ENCODE measurements at places on chromosomes 2 and 18.
A peak's percentile ranks its signal among the peaks of the same experiment; 100 is the strongest.

DNA sequence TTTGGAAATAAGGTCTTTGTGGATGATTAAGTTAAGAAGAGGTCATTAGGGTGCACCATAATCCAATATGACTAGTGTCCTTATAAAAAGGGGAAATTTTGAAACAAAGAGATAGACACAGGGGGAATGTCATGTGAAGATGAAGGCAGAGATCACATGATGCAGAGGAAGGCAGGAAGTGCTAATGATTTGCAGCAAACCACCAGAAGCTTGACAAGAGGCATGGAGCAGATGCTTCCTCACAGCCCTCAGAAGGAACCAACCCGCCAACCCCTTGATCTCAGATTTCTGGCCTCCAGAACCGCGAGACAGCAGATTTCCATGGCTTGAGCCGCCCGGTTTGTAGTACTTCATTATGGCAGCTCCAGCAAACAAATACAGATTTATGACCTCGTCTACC is 17.4 kb upstream of the SMARCAL1 start:
- no peak for DNase-seq

DNA sequence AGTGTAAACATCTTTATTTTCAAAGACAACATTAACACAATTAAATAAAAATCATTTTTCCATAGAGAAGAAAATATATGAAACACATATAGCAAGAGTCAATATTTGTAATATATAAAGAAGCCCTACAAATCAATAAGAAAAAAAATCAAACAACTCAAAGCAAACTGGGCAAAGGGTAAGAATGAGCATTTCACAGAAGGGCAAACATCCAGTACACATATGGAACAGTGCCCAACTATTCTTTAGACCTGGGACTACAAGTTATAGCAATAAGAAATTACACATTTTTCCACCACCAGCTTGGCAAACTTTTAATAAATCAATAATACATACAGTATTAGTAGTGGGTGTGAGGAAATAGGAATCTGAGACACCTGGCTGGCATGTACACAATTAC is 324.1 kb downstream of the CYP26B1 start:
- DNase-seq: no peak

DNA sequence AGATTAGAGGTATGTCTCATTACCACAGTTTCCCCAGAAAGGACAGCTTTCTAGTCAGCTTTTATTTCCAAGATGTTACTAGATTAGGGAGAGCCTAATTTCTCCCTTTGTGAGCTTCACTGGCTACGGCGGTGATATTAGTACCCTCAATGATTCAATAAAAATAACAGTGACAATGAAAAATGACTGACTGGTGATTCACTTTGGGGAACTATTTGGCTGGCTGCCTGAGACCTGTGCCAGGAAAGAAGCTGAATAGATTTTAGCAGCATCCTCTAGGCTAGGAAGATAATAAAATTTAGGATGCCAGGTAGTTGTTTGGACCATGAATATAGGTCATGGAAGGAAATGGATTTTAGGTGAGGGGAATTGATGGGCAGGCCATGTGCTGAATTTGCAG is 178.7 kb downstream of the FMNL2 start:
- DNase-seq: no peak

DNA sequence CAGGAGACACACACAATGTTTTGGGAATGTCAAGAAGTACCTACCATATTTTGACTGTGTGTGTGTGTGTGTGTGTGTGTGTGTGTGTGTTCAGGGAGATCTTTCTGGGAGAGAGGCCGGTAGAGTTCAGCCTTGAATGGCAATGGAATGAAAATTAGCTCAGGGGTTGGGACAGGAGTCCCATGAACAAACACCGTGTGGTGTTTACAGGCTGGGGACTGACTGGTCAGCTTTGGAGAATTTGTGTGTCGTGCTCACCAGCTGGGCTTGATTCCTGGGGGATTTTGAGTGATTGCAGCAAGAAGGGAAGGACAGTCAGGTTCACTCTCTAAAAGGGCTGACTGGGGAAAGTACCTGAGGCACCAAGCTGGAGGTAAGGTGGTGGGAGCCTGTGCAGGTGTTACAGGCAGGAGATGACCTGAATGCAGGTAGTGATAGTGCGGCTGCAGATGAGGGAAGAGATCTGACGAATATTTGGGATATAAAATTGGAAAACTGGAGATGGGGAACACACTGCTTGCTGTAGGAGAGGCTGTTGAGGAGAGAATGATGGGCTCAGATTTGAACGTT is 2.5 kb upstream of the ADNP2 start:
- DNase-seq: no peak

DNA sequence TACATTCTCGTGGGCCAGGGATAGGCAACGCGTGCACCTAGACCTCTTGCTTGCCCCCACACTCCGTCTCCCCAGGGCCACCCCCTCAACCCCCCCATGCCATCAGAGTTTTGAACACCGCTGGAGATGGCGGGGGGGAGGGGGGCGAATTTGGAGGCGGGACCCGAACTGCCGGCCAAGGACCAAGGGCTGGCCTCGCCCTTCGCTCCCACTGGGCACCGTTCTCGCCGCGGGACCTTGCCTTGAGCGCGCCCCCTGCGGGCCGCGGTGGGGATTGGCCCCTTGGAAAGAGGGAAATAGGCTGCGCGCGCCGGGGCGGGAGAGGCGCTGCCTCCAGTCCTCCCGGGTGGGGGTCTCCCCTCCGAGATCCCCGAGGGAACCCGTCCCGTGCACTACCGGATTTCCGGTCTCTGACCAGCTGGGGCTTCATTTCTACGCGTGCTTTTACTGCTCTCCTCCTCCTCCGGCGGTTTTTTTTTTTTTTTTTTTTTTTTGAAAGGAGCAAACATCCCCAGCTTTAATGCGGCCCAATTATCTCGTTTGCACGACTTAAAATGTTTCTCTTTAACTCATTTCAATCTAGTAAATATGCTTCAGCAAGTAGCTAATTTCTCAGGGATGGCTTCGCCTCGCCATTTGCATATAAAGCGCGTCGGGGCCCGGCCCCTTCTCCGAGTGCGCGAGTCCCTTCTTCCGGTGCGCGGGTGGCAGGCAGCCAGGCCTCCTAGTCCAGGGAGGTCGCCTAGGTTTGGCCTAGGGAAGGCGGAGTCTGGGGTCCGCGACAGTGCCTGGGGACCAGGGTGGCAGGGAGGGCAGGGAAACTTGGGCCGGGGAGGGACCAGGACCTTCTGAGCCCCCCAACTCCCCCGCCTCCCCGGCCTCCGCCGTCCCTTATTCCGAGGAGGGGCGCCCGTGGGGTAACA is 10.0 kb upstream of the GBX2 start:
- DNase-seq: peak; percentile 56

- no peak for DNase-seq
Measured at GRCh38 chr2:239811111-239811781, 213.9 kb downstream of the NDUFA10 start.

DNA sequence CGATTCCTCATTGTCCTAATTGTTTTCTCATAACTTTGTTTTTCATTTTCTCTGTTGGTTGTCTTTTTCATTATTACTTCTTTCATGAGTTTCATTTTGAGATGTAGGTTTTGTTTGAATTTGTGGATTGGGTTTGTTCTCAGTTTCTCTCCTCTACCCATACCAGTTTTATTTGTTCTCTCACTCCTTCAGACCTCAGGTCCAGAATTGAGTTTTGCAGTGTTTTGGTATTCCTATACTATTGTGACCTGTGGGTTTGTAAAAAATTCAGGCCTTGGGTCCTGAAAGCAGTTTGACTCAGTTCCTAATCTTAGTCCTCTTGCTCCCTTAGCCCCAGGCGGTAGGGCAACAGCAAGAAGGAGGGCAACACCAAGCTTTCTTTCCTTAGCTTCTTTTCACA is 28.3 kb upstream of the UBE2E3 start:
- no peak for DNase-seq

DNA sequence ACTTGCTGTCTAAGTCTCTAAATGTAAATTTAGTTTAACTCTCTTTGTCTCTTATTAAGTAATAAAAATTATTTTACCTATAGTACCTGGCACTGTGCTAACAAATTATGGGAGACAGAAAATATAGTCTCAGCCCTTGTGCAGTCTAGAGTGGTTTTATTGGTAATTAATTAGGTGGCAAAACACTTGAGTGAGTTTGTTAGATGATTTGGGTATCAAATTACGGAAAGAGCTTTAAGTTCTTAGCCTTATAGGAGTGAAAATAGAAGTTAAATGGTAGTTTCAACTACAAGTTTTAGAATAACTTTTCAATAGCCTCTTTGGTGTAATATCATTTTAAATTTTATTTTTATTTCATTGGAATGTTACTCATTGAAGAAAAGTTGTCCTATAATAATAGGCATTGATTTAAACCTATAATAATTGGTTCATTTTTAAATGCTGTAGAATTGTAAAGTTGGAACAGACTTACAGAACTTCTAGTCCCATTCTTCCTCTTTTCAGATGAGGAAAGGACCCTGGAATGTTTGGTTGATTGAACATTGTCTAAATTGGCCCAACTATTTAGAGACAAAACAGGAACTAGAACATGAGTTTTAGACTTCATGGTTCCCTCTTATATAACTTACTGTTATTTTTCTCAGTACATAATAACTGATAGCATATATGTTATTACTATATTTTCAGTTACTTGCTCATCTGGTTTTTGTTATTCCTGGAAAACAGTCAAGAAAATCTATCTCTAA is 10.2 kb upstream of the HTR2B start:
- DNase-seq: no peak

- DNase-seq: no peak
Measured at GRCh38 chr2:20115902-20116301, 64.5 kb upstream of the LAPTM4A start.

GRCh38 chr2:17461087-17461475 is 57.2 kb downstream of the RAD51AP2 start:
- no peak for DNase-seq

DNA sequence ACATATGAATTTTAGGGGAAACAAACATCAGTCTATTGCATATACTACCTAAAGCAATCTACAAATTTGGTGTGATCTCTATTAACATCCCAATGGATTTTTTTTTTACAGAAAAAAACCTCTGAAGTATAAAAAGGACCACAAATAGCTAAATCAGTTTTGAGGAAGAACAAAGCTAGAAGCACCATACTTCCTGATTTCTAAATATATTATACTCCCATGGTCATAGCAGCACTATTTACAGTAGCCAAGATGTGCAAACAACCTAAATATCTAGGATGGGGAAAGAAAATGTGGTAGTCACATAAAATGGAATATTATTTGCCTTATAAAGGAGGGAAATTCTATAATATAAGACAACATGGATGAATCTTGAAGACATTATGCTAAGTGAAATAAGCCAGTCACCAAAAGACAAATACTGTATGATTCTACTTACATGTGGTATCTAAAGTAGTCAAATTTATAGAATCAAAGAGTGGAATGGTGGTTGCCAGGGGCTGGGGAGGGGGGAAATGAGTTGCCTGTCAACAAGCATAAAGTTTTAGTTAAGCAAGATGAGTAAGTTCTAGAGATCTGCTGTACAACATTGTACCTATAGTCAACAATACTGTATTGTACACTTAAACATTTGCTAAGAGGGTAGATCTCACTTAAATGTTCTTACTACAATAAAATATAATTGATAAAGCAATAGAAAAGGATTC is 17.6 kb upstream of the CASP8 start:
- DNase-seq: no peak

- peak; percentile 65 for DNase-seq
Measured at GRCh38 chr2:116467243-116467642, 1347.2 kb upstream of the DDX18 start.

DNA sequence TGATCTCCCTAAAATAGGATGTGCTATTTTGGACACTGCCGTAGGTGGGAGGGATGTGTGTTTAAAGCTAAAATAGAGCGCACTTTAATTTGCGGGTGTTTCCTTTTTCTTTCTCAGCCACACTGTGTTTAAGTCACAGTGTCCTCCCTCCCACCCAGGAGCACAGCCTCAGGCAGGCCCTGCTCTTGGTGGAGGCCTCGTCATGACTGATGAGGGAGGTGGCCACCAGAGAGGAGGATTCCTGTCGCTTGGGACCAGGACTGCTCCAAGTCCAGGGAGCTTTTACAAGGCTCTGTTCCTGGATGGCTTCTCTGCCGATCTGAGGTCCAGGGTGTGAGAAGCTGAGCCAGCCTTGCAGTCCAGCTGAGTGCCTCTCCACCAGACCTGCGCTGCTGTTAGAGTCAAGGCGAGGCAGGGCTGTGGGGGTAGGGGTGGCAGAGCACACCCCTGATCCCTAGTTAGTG is 33.5 kb downstream of the INPP4A start:
- no peak for DNase-seq

- no peak for DNase-seq
Measured at GRCh38 chr18:59454909-59455727, 96.1 kb upstream of the LMAN1 start.

GRCh38 chr18:28086670-28087552 is 90.0 kb downstream of the CDH2 start:
- DNase-seq: no peak

DNA sequence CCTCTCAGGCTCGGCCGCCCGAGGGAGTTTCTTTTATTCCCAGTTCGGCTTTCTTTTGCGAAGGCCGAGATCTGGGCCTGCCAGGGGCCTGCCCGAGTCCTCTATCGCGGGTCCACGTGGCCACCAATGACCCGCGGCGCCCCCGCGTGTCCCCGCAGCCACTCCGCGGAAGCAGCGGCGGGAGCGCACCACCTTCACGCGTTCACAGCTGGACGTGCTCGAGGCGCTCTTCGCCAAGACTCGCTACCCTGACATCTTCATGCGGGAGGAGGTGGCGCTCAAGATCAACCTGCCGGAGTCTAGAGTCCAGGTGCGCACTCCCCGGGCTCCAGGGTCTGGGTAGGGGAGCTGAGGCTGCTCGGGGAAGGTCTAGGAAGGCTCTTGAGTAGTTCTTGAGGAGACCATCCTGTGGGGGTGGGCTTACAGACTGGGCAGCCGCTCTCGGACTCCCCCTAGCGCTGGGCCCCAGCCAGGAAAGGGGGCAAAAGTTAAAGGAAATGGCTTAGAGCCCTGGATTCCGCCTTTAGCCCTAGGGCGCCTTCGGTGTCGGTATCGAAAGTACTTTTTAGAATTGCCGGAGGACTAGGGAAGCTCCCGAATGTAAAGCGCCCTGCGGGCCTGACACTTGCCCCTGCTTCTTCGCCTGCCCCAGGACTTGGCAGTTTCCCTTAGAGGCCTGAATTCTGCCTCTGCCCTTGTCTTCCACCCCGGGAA is 3.4 kb downstream of the OTX1 start:
- no peak for DNase-seq

- no peak for DNase-seq
Measured at GRCh38 chr2:46336283-46336959, 39.2 kb downstream of the EPAS1 start.

GRCh38 chr2:127560931-127561280 is 25.4 kb downstream of the MYO7B start:
- DNase-seq: no peak

- no peak for DNase-seq
Measured at GRCh38 chr2:207311316-207312005, 145.7 kb upstream of the KLF7 start.
